ENCODE measurements at places on chromosomes 4 and X. TPM values are rescaled to one million over a fixed set of nuclear protein-coding genes. Genes with fewer than 3 reads are reported as not detected.

Gene CCDC160
- total RNA-seq, result not detected

Gene ARHGAP10
- 34.9 TPM for total RNA-seq

Gene GRK4
- total RNA-seq, result 5.9 TPM

Gene GPR82
- total RNA-seq, result not detected

Gene DDX60
- total RNA-seq, result 26.2 TPM

Gene SULT1B1
- 7.7 TPM for total RNA-seq

Gene L1CAM
- total RNA-seq, result 3.7 TPM

Gene AFP
- 0.38 TPM for total RNA-seq

Gene LYAR
- total RNA-seq, result 28.2 TPM

Gene CT45A5
- not detected for total RNA-seq

Gene CT45A1
- not detected for total RNA-seq

Gene FAM9C
- not detected for total RNA-seq

Gene UGT2B15
- total RNA-seq, result not detected

Gene MCF2
- not detected for total RNA-seq

Gene MAGEA9B
- total RNA-seq, result not detected

Gene GPM6B
- total RNA-seq, result 5.4 TPM

Gene HSPA4L
- 15.7 TPM for total RNA-seq

Gene ZNF630
- 1.2 TPM for total RNA-seq

Gene MAB21L2
- total RNA-seq, result 8.4 TPM

Gene F11
- total RNA-seq, result not detected

Gene NEUROG2
- total RNA-seq, result not detected

Gene FRAS1
- total RNA-seq, result 5.4 TPM

Gene RIPPLY1
- total RNA-seq, result not detected

Gene CCDC120
- total RNA-seq, result 0.19 TPM

Gene TEX13B
- not detected for total RNA-seq

Gene XG
- total RNA-seq, result 2.5 TPM

Gene PDE5A
- total RNA-seq, result 80.3 TPM

Gene KCNIP4
- under 0.01 TPM for total RNA-seq

Gene P2RY4
- total RNA-seq, result not detected

Gene CXorf49
- total RNA-seq, result not detected

Gene SNCA
- 0.96 TPM for total RNA-seq

Gene DSPP
- total RNA-seq, result not detected
